NCI-H510A treated with DMSO at 0.1 percent for 48 hours (cell line): ENCODE measurements at places on chromosomes 11 and 22.

GRCh38 chr11:119765628-119766027 is 36.6 kb upstream of the NECTIN1 start:
- no peak for DNase-seq

GRCh38 chr22:44263547-44263946 is 49.2 kb downstream of the SHISAL1 start:
- no peak for DNase-seq

GRCh38 chr22:43276321-43276720 is 66.9 kb downstream of the SCUBE1 start:
- no peak for DNase-seq

DNA sequence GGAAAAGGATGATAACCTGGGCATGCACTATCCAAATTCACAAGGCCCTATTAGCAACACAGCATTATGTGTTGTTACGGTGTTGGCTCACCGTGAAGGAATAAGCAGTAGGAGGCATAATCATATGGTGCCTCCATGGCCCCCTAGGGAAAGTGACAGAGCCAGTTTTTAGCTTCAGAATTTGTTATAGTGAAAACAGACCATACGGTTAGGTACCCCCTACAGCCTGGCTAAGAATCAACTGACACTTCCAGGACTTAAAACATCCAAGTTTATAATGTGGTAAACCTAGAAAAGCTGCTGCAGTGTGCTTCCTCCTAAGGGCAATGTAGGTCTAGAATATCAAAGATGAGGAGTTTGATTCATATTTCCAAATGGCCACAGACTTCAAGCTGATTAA is 30.4 kb downstream of the KIF18A start:
- no peak for DNase-seq

- no peak for DNase-seq
Observed at GRCh38 chr22:37267661-37268413, 14.5 kb upstream of the CYTH4 start.

DNA sequence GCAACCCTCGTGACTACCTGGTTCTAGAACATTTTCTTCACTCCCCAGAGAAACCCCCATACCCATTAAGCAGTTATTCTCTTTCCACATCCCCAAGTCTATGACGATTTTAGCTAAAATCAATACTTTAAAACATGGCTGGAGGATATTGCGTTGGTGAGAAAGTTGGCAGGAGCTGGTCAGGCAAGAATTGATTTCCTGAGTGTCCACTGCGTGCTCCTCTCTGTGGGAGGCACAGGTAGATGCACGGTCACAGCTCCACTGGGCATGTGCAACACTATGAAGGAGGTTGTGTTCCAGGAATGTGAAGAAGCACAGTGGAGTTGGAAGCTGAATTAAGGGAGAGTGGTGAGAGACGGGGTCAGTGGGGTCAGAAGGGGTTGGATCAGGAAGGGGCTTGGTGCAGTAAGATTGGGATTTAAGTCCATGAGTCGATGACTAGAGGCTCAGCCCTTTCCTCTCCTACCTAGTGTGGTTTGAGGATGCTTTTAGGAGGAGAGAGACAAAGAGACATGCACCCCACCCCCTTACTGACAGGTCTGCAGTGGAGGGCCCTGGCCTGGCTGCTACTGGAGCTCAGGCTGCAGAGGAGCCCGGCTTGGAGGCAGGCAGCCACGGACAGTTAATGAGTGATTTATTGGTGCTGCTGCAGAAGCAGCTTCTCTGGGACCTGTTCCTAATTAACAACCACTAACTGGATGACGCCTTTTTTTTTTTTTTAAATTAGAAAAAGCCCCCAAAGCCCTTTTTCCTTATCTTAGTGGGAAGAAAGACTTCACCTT is 395.6 kb downstream of the TENM4 start:
- no peak for DNase-seq

- DNase-seq: no peak
Observed at GRCh38 chr11:65501472-65502273, 2.8 kb downstream of the MALAT1 start.

- no peak for DNase-seq
Observed at GRCh38 chr11:11230802-11231562, 122.1 kb downstream of the CSNK2A3 start.

GRCh38 chr22:36961626-36962025 is 48.2 kb downstream of the CSF2RB start:
- no peak for DNase-seq

DNA sequence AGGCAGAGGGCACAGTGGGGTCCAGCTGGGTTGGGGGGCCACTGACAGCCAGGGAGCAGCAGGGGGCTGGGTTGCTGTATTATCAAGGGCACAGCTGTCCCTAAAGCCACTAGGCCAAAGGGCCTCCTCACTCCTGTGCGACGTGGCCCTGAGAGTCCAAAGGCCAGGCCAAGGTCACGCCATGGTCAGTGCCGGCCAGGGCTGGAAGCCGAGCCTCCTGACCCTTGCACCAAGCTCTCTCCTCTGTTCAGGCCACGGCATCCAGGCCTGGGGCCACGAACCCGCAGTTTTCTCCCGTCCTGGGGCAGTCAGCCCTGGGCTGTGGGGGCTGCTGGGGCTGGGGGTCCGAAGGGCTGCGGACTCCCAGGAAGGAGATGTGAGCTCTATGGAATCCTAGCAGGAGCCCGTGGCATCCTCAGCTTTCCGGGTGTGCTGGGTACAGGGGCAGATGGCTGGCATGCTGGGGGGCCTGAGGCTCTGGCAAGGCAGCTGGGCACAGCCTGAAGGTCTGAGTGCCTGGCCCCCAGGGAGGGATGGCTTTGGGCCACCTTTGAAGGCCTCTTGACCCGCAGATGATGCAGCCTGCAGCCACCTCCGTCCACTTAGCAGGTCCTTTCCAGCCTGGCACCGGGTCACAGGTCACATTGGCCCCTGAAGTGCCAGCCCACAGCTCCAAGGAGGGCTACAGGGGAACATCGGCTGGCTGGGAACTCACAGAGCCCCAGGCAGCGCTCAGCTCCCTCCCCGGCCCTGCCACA is 17.3 kb upstream of the PPARA start:
- no peak for DNase-seq

DNA sequence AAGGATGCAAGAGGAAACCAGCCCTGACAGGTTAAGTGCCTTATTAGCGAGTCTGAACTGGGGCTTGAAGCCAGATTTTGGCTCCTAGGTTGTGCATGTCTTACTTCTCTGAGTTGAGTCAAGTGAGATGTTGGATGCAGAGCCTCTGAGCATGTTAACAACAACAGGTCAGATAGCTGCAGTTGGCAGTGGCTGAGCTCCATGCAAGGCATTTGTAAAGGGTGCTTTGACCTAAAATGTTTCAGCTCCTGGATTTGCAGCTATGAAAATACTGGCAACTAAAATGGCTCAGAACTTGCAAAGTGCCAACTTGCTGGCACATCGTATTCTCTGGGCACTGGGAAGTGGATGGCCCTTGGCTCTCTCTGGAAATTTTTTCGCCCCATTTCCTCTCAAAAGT is 16.4 kb upstream of the CSRP3 start:
- no peak for DNase-seq

GRCh38 chr11:82183346-82183745 is 550.3 kb downstream of the FAM181B start:
- DNase-seq: no peak

DNA sequence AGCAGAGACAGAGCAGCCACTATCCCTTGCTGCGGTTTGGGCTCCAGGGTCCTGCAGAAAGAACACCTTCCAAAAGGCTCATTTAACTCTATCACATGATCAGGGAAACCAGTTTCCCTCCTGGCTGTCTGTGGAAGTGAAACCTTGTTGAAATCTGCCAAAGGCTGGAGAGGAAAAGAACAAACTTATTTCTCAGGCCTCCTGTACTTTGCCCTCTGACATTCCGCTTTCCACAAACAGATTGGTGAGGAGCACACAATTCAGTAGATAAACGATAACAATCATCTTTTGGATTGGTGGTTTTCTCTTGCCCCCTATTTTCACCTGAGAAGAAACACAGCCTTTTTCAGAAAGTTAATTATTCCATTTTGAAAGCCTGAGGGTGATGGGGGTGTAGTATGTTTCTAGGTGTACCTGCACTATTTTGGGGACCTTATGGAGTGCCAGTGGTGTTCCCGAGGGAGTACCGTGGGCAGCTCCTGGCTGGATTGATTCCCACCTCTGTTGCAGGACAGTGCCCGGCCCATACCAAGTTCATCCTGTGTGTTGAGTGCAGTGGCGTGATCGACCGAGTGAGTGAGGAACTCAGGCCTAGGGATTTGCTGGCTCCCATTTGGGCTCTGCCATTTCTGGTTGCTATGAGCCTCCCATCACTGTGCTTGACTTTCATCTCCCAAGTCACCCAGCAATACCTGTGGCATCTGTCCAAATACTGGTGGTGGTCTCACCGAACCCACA is 102.0 kb downstream of the TBC1D22A start:
- DNase-seq: no peak

DNA sequence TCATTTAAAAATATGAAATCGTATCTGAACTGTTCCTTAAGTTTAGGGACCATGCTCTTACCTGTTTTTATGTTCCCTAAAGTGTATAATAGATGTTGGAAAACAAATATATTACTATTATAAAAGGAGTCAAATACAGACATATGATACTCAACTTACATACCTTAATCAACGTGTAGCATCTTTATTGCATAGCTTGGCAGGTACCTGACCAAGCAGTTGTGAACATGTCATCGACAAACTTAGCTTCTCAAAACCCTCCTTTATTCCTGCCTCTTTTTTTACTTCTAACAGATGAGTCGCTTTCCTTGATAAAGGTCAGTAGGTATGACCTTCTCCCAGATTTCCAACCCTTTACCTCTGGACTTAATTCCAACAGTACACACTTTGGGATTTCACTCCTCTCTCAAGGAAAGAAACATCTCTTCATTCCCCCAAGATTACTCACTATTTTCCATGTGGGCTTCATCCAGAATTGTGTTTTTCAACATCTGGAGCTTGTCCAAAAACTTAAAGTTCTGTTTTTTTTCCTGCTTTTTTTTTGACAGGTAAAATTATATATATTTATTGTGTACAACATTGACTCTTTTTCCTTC is 11.9 kb downstream of the HIPK3 start:
- DNase-seq: no peak

DNA sequence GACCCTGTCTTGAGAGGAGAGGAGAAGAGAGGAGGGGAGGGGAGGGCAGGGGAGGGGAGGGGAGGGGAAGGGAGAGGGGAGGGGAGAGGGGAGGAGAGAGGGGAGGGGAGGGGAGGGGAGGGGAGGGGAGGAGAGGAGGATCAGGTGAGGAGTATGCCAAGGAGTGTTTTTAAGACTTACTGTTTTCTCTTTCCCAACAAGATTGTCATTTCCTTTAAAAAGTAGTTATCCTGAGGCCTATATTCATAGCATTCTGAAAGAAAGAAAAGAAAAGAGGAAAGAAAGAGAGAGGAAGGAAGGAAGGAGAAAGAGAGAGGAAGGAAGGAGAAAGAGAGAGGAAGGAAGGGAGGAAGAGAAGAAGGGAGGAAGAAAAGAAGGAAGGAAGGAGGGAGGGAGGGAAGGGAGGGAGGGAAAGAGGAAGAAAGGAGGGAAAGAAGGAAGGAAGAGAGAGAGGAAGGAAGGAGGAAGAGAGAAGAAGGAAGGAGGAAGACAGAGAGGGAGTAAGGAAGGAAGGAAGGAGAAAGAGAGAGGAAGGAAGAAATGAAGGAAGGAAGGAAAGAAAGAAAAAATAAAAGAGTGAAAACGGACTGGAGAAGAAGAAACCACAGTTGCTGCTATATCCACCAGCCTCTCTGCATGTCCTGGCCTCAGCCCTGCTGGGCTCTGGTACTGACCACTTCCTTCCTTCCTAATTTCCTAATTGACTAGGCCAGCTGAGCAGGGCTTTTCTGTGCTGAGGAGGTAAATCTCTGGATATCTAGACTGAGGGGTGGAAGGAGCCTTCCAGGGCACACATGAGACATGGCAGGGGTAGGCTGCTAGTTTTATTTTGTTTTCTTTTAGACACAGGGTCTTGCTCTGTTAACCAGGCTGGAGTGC is 1.1 kb upstream of the SAA1 start:
- DNase-seq: no peak

- no peak for DNase-seq
Observed at GRCh38 chr11:108662700-108663099, 2.2 kb upstream of the DDX10 start.

- DNase-seq: no peak
Observed at GRCh38 chr11:134736251-134736947, 324.4 kb upstream of the B3GAT1 start.

GRCh38 chr22:21759646-21760376 is 24.2 kb upstream of the YPEL1 start:
- DNase-seq: no peak

GRCh38 chr11:74579577-74580270 is 12.7 kb upstream of the POLD3 start:
- no peak for DNase-seq

GRCh38 chr11:63132985-63133775 is 10.8 kb downstream of the SLC22A24 start:
- no peak for DNase-seq

- no peak for DNase-seq
Observed at GRCh38 chr11:5343474-5344335, at the start of gene OR51B5. OR51B5 (minus strand) TSS chr11:5343524; CDS start chr11:5343524, 0 bp downstream.

DNA sequence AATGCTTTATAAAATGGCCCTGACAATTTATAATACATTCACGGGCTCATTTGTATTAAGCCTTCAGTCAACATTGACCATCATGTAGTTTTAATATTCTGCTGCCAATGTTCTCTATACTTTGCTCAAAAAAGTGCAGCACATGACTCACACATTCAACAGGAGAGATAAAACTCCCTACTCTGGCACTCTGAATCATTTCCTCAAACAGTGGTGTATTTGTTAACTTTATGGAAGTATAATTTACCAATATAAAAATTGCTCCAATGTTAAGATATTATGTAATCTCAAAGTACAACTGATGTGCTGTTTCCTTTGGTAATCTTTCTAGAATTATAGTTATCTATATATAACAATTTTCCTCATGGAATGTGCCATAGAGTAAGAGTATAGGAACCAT is 39.9 kb downstream of the MAML2 start:
- no peak for DNase-seq

DNA sequence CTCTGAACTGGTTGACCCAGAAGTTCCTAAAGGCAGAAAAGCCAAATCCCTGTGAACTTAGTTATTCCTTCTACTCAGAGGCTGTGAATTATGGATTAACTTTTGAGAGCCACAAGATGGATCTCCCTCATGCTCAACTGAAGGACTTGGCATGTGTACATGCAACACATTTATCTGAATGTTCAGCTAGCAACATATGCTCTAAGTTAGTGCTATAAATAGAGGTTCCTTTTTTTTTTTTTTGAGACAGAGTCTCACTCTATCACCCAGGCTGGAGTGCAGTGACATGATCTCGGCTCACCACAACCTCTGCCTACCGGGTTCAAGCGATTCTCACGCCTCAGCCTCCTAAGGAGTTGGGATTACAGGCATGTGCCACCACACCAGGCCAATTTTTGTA is 40.1 kb downstream of the EIF4ENIF1 start:
- no peak for DNase-seq

- DNase-seq: no peak
Observed at GRCh38 chr11:35207471-35208403, 68.8 kb downstream of the CD44 start.
